ENCODE measurements at places on chromosomes 4 and X. TPM values are rescaled to one million over a fixed set of nuclear protein-coding genes. Genes with fewer than 3 reads are reported as not detected.

DNA sequence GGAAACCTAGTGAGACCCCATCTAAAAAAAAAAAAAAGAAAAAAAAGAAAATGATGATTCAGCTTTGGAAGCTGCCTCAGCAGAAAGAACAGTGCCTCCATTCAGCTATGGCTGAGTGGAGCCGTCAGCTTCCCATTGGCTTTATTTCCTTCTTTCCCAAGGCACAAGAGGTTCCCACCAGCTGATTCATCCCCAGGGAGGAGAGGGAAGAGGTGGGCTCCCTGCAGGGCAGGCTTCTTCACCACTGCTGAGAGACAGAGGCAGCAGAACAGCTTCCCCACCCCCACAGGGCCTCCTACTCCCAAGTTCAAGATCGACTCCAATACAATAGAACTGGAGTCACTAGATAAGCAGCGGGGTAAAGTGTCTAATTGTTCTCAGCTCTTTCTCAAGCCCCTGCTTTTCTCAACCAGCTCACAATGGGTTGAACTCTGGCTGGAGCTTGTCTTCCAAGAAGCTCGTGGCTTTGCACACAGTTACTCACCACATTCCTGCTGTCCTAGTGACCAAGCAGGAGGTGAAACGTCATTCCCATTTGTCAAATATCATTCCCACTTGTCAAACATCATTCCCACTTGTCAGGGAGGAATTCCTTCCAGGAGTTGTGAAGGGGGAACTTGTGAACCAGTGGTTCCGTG, 47.8 kb downstream of the FHDC1 start:
- no peak overlapping the region for H3K27ac ChIP-seq
- DNase-seq, result peak; percentile 48
- H3K4me3 ChIP-seq, result no peak overlapping the region
- H3K4me1 ChIP-seq, result peaks cover 17% of the 10 kb centered on the region
- no peaks in the 10 kb centered on the region for H3K27me3 ChIP-seq
- H3K36me3 ChIP-seq, result no peaks in the 10 kb centered on the region

DUSP9 gene
- total RNA-seq, result 0.79 TPM

DNA sequence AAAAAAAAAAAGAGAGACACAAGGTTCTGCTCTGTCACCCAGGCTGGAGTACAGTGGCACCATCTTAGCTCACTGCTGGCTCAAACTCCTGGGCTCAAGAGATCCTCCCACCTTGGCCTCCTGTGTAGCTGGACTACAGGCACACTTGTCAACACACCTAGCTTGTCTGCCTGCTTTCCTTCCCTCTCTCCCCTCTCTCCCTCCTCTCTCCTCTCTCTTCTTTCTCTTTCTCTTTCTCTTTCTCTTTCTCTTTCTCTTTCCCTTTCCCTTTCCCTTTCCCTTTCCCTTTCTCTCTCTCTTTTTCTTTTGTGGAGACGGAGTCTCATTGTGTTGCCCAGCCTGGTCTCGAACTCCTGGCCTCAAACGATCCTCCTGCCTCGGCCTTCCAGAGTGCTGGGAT, 132.1 kb downstream of the DIPK2B start:
- H3K36me3 ChIP-seq, result peaks cover 11% of the 10 kb centered on the region
- no peak overlapping the region for H3K27ac ChIP-seq
- no peak for DNase-seq
- no peaks in the 10 kb centered on the region for H3K27me3 ChIP-seq

DNA sequence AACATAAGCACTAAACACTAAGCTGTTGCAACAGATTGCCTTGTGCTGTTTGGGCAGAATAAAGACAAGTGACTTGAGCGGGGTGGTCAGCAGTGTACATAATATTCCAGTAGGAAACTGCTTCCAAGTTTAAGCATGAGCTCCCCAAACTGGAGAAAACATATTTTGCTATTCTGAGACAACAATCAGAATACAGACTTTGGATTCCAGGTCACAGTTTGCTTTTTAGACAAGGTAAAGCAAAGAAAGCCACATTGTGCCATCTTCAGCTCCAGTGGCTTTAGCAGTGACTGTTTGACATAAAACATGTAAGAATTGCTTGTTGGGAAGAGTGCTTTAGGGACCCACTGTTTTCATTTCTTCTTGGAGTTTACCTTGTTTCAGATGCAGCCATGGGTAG, 136.0 kb downstream of the FNIP2 start:
- no peak for DNase-seq
- no peaks in the 10 kb centered on the region for H3K36me3 ChIP-seq
- no peak overlapping the region for H3K4me3 ChIP-seq
- no peak overlapping the region for H3K27ac ChIP-seq

DNA sequence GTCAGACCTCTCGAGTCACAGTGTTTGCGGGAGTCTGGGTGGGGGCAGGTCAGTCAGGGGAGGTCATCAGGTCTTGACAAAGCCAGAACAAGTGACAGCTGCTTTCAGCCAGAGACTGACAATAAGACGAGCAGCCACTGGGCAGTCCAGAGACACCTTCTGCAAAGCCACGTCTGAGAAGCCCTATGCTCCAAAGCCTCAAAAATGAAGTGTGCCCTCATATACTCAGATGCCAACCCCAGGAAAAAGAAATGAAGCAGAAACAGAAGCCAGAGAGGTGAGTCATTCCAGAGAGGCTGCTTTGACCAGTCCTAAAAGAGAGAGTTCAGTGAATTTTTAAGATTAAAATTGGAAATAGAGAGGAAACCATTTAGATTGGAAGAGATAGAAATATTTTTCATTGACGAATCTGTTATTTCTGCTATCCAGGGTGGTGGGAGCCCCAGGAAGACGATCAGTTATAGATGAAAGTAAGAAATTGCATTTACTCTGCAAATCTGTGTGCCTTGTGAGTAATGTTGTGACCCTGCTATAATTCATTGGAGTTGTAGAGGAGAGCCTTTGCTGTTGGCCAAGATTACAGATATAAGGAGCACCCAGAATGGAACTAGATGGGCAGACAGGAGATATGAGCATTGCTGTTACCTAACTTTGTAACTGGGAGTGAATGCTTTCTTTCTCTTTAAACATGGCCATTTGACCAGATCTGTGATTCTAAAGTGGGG, 77.9 kb downstream of the LRRC66 start:
- no peak overlapping the region for H3K27ac ChIP-seq
- no peak for DNase-seq
- no peaks in the 10 kb centered on the region for H3K27me3 ChIP-seq
- H3K4me3 ChIP-seq, result no peak overlapping the region

MAGEB10 gene
- total RNA-seq, result not detected

CFAP99 gene
- total RNA-seq, result 0.20 TPM

DNA sequence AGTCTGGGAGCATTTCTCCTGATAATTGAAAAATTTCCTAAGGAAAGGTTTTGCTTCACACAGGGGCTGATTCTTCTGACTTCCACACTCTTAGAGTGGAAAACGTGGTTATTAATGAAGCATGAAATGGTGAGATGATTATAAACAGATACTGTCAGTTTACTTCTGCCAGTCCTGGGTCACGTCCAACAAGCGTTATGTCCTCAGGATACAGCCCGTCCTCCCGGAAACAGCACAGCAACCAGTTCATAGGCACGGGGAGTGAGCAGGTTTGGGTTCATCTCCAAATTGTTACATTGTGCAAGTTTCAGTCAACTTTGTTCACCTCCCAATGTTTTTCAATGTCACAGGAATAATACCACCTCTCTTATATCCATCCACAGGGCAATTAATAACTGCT, 98.8 kb downstream of the NPNT start:
- H3K36me3 ChIP-seq, result no peaks in the 10 kb centered on the region
- no peak overlapping the region for H3K4me3 ChIP-seq
- H3K27me3 ChIP-seq, result no peaks in the 10 kb centered on the region
- no peak overlapping the region for H3K27ac ChIP-seq
- no peak for DNase-seq

DGKK gene
- 3.2 TPM for total RNA-seq

DNA sequence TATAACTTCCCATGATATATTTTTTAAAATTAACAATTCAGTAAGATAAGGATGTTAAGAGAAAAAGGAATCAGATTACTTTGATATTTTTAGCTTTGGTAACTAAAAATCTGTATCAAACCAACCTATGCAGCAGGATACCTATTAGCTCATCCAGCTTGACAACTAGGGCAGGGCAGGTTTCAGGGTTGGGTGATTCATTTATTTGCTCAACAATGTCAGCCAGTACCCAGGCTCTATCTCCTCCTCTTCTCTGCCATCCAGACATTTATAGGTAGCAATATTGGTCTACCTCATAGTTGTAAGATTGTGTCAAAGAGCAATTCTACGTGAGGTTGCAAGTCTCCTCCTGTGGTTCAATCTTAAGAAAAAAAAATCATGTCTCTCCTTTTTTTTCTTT, 421.9 kb downstream of the ANKRD50 start:
- no peaks in the 10 kb centered on the region for H3K4me1 ChIP-seq
- no peak overlapping the region for H3K4me3 ChIP-seq
- no peak for DNase-seq
- no peak overlapping the region for H3K27ac ChIP-seq
- no peaks in the 10 kb centered on the region for H3K27me3 ChIP-seq
- no peaks in the 10 kb centered on the region for H3K36me3 ChIP-seq

NLRP2B gene
- total RNA-seq, result 0.06 TPM
